ENCODE measurements at places on chromosomes 13 and 19. TPM values are rescaled to one million over a fixed set of nuclear protein-coding genes. Genes with fewer than 3 reads are reported as not detected.
A peak's percentile ranks its signal among the peaks of the same experiment; 100 is the strongest.

GRCh38 chr19:47414469-47414868 lies 4.9 kb downstream of the MEIS3 start:
- DNase-seq: no peak
- H3K27ac ChIP-seq: no peak overlapping the region
- no peak overlapping the region for H3K4me3 ChIP-seq
- H3K4me1 ChIP-seq: peaks cover 14% of the 10 kb centered on the region
- no peaks in the 10 kb centered on the region for H3K36me3 ChIP-seq

- no peak for DNase-seq
- no peaks in the 10 kb centered on the region for H3K27me3 ChIP-seq
- H3K27ac ChIP-seq: no peak overlapping the region
- no peak overlapping the region for H3K4me3 ChIP-seq
Observed at GRCh38 chr19:55311797-55312196, 13.3 kb downstream of the TMEM150B start.

GRCh38 chr13:20438801-20439200 lies 86.9 kb downstream of the CRYL1 start:
- peaks cover 6% of the 10 kb centered on the region for H3K36me3 ChIP-seq
- H3K4me1 ChIP-seq: peaks cover 12% of the 10 kb centered on the region
- no peak for DNase-seq

GRCh38 chr13:79401259-79402070 lies 4.6 kb downstream of the RBM26 start:
- peaks cover 53% of the 10 kb centered on the region for H3K4me1 ChIP-seq
- H3K36me3 ChIP-seq: peaks cover 31% of the 10 kb centered on the region
- no peaks in the 10 kb centered on the region for H3K27me3 ChIP-seq
- no peak for DNase-seq
- peak overlapping the region; percentile 40 for H3K4me3 ChIP-seq

GRCh38 chr19:10379880-10380312 lies 476 bp downstream of the TYK2 start:
- H3K27ac ChIP-seq: peak overlapping the region; percentile 88
- peaks cover 20% of the 10 kb centered on the region for H3K4me1 ChIP-seq
- no peaks in the 10 kb centered on the region for H3K27me3 ChIP-seq
- peak overlapping the region; percentile 88 for H3K4me3 ChIP-seq

DNA sequence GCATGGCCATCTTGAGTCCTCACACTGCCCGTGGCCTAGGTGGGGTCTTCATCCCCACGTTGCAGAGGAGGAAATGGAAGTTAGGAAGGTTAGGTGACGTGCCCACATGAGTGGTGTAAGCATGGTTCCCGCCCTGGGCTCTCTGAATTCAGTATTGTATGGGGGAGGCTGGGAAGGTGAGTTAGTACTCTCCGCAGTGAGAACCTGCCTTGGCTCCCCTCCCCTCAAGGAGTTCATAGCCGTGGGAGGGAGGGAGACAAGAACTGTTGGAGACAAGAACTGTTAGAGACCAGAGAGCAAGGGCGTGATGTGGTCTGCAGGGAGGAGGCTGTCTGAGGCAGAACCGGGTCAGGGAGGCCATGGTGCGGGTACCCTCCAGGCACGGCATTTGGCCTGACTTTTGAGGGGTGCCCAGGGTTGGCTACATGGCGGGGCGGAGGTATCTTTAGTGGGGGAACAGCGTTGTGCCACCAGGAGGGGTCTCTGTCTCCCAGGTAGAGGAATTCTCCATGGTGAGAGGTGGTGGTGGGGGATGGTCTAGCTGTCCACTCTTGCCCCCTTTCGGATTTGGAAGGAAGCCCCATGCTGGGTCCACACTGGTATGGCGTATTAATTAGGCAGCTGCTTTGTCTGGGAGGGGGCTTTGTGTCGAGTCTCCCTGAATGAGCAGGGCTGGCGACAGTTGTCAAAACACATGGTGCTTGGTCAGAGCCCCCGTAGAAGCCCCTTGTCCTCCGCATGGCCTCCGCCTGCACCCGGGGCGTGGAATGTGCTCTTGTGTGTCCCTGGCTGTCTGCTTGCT lies 45.8 kb downstream of the CAPN12 start:
- peaks cover 3% of the 10 kb centered on the region for H3K36me3 ChIP-seq
- peaks cover 52% of the 10 kb centered on the region for H3K4me1 ChIP-seq
- DNase-seq: no peak

DNA sequence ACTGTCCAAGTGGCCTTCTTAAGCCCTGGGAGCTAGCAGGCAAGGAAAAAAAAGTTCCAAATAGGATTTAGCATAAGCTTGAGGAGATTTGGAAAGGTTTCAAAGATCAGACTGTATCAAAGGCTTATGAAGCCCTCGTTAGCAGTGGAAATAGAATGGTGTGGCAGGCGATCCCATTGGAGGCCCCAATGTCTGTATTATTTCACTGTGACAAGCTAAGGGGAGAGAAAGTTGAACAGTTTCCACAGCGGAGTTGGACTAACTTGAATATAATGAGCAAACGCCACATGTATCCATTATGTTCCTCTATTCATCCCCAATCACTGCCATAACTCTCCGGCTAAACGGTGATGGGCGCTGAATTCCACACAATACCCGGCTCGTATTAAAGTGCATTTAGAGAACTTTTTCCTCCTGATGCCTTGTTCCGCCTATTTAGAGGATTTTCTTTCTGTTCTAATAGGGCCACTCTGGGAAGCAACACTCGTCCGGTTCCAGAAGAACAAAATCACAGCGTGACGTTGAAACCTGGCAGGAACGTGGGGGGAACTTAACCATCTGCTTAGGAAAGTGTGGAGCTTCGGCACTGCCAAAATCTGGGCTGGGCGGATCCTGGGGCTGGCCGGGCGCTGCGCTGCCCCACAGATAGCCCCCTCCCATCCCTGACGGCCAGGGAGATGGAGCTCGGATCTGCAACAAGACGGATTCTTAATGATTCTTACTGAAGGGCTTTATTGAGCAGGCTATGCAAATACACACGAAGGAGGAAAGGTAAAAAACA lies 1.0 kb upstream of the PCDH8 start:
- no peak for DNase-seq
- H3K27me3 ChIP-seq: peaks cover 64% of the 10 kb centered on the region
- H3K4me3 ChIP-seq: peak overlapping the region; percentile 34
- peaks cover 14% of the 10 kb centered on the region for H3K36me3 ChIP-seq

GRCh38 chr13:37131092-37131491 lies 25.6 kb upstream of the CSNK1A1L start:
- H3K27me3 ChIP-seq: no peaks in the 10 kb centered on the region
- no peak overlapping the region for H3K4me3 ChIP-seq
- H3K27ac ChIP-seq: no peak overlapping the region
- no peak for DNase-seq

DNA sequence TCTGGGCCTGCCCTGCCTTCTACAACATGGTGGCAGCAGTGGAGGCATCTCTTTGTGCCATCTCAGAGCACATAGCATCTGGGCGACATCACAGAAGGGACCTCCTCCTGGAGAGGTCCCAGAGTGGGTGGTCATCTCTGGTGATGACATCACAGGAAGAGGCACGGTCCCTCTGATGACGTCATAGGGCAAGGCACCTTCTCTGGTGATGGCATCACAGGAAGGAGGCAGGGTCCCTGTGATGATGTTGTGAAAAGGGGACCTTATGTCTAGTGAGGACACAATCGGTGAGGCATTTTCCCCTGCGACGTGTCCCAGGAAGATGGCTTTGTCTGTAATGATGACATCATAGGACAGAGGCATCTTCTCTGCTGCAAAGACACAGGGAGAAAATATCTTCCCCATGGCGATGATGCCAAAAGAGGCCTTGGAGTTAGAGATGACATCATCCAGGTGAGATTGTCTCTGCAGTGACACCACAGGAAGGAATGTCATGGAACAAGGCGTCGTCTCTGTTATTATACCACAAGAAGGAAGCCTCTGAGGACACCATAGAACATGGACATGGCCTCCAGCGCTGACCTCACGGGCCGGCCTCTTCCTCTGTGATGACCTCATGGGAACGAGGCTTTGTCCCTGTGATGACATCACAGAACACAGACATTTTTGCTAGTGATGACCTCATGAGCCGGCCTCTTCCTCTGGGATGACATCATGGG lies 10.7 kb downstream of the SHISA7 start:
- H3K27ac ChIP-seq: no peak overlapping the region
- no peak for DNase-seq
- H3K27me3 ChIP-seq: peaks cover 39% of the 10 kb centered on the region
- H3K36me3 ChIP-seq: no peaks in the 10 kb centered on the region
- no peaks in the 10 kb centered on the region for H3K4me1 ChIP-seq

GRCh38 chr19:8208922-8209461 lies at the start of gene CERS4:
Gene CERS4, plus strand, starts transcription at chr19:8209370. Its CDS starts 41,707 bp downstream, at chr19:8251077.
- peaks cover 16% of the 10 kb centered on the region for H3K4me1 ChIP-seq
- H3K36me3 ChIP-seq: peaks cover 6% of the 10 kb centered on the region
- H3K27me3 ChIP-seq: no peaks in the 10 kb centered on the region
- peak within 1 kb of the TSS; percentile 76 for H3K27ac ChIP-seq
- peak; percentile 85 for DNase-seq

GRCh38 chr13:106986687-106987426 lies 418.9 kb upstream of the ARGLU1 start:
- H3K27ac ChIP-seq: no peak overlapping the region
- no peak for DNase-seq
- H3K27me3 ChIP-seq: no peaks in the 10 kb centered on the region
- no peaks in the 10 kb centered on the region for H3K4me1 ChIP-seq
- no peaks in the 10 kb centered on the region for H3K36me3 ChIP-seq

DNA sequence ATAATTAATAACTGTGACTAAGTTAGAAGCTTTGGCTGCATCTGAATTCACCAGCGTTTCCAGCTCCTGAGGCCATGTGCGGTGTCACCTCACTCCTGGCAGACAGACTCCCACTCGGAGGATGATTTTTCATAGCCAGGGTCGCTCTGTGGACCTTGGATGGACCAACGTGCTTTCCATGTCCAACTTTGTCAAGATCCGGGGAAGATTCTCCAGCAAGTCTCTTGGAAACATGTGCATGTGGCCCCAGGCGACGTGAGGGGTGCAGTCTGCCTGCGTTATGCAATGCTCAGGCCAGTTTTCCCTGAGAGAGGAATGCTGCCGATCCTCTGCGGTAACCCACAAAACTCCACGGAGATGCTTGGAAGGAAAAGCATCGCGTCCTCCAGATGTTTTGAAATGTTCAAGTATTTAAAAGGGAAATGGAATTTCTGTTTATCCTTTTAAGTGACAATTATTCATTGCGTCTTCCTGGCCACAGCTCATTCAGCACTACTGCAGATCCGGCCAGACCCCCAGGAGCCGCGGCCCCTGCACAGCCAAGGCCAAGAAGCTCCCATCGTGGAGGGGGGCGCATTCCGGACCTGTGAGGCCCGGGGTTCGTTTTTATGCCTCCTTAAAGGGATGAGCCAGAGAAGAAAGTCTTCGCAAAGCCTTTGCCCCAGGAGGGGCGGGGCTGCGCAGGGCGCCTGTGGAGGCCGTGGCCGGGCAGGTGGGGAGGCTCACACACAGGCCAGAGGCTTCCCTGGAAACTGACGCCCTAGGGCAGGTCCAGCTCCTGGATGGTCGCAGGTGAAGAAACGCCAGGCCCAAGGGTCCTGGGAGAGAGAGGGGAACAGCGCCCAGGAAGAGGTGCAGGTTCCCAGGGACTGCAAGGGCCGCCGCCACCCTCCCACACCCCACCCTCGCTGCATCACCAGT lies 46.0 kb downstream of the C13orf46 start:
- H3K4me1 ChIP-seq: peaks cover 10% of the 10 kb centered on the region
- H3K27ac ChIP-seq: no peak overlapping the region
- no peak for DNase-seq
- H3K36me3 ChIP-seq: no peaks in the 10 kb centered on the region
- H3K4me3 ChIP-seq: no peak overlapping the region

DNA sequence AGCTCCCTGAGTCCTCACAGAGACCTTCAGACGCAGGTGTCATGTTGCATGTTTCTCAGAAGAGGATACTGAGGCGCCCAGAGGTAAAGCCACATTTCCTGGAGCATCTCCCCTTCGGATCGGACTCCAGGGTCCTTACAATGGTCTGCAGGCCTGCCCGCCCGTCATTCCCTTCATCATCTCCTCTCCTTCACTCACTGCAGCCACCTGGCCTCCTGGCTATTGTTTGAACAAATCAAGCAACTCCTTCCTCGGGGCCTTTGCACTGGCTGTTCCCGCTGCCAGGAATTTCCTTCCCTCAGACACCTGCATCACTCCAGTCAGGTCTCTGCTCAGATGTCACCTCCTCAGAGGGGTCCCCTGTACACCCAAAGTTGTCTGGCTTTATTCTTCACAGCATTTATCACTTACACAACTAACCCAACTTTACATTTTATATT lies 20.3 kb downstream of the CEACAM16 start:
- H3K4me1 ChIP-seq: peaks cover 22% of the 10 kb centered on the region
- H3K27ac ChIP-seq: no peak overlapping the region
- H3K36me3 ChIP-seq: no peaks in the 10 kb centered on the region
- no peak overlapping the region for H3K4me3 ChIP-seq
- DNase-seq: no peak

DNA sequence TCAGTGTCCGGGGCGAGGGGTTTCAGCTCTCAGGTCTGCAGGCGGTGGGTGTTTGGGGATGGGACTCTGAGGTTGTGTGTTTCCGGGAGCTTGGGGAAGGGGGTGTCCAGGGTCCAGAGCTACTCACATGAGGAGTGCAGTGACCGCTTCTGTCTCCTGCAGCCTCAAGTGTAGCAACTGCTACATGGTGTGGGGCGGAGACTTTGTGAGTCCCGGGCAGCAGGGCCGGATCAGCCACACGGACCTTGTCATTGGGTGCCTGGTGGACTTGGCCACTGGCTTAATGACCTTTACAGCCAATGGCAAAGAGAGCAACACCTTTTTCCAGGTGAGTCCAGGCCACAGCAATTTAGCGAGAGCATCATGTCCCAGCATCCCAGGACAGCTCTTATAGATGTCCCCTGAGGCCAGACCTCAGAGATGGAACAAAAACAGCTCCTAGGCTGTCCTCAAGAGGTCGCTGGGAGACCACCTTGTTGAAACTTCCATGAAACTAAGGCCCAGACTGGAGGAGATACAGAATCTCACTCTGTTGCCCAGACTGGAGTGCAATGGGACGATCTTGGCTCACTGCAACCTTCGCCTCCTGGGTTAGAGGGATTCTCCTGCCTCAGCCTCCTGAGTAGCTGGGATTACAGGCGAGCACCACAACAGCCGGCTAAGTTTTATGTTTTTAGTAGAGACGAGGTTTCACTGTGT lies 44.9 kb downstream of the RYR1 start:
- no peaks in the 10 kb centered on the region for H3K36me3 ChIP-seq
- no peak overlapping the region for H3K27ac ChIP-seq
- no peak for DNase-seq

DNA sequence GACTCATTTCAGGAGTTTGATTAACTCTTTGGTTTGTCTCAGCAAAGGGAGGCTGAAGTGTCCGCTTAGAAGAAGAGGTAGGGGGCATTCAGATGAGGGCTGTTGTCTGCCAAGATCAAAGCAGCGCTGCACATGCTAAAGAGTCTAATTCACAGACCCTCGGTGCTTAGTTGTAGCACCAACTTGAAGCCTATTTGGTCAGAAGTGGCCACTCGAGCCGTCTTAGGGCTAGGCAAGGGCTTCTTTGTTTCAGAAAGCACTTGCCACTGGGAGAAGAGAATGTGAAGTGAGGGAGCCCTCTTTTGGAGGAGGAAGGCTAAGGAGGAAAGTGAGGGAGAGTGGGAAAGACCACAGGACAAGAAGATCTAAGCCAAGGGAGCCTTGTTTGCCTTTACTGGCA lies 313.4 kb upstream of the TMTC4 start:
- DNase-seq: no peak
- H3K4me3 ChIP-seq: no peak overlapping the region
- H3K27ac ChIP-seq: no peak overlapping the region
- H3K36me3 ChIP-seq: no peaks in the 10 kb centered on the region
- H3K27me3 ChIP-seq: peaks cover 10% of the 10 kb centered on the region

SPRYD7 gene
- 5.4 TPM for total RNA-seq

TMEM205 gene
- total RNA-seq: 33.2 TPM

ATP8A2 gene
- total RNA-seq: 0.29 TPM

LAIR1 gene
- total RNA-seq: 5.7 TPM

PNKP gene
- total RNA-seq: 98.6 TPM

DIRAS1 gene
- total RNA-seq: not detected

ZNF382 gene
- total RNA-seq: 14.8 TPM

KCNC3 gene
- total RNA-seq: 6.2 TPM

CCDC97 gene
- total RNA-seq: 20.5 TPM

BCAM gene
- not detected for total RNA-seq

Measured in activated CD4-positive, alpha-beta memory T cell treated with anti-CD3 and anti-CD28 coated beads for 36 hours (primary cell).